SK-N-SH (cell line): ENCODE measurements at places on chromosomes 3 and 15. TPM values are rescaled to one million over a fixed set of nuclear protein-coding genes. Genes with fewer than 3 reads are reported as not detected.
A peak's percentile ranks its signal among the peaks of the same experiment; 100 is the strongest.

Gene DLEC1
- polyA plus RNA-seq = 0.02 TPM in 1 of 2 replicates, not detected in the other

Gene CEP19
- polyA plus RNA-seq = 2.6 and 3.0 TPM in 2 replicates

Gene OXTR
- 1.8 and 2.5 TPM in 2 replicates for polyA plus RNA-seq

Gene RETNLB
- not detected in 2 replicates for polyA plus RNA-seq

Gene PTH1R
- 0.07 and 0.34 TPM in 2 replicates for polyA plus RNA-seq

Gene SLC25A26
- 31.8 and 36.3 TPM in 2 replicates for polyA plus RNA-seq

Gene CCDC9B
- 13.7 and 14.2 TPM in 2 replicates for polyA plus RNA-seq

Gene CCDC71
- polyA plus RNA-seq = 40.9 and 43.6 TPM in 2 replicates

DNA sequence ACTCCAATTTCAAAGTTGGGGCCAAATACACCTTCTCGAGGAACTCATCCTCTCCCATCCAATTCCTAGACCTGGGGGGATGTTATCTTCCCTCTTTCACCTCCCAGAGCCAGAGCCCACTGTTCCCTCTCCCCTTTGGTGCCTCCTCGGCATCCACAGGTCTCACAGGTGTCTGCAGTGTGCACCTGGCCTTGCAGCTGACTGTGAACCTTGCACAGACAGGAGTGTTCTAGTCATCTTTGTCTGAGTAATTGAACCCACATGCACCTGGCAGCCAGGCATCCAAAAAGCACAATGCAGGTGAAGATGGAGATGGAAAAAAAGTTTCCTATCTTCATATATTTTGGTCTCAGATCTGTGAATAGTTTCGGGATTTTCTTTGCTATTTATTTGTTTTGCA, 30.8 kb downstream of the PCOLCE2 start:
- H3K36me3 ChIP-seq = no peaks in the 10 kb centered on the region
- H3K4me1 ChIP-seq = peaks cover 14% of the 10 kb centered on the region
- no peak for DNase-seq
- no peaks in the 10 kb centered on the region for H3K27me3 ChIP-seq
- H3K27ac ChIP-seq = no peak overlapping the region

- no peak overlapping the region for H3K27ac ChIP-seq
- H3K27me3 ChIP-seq = no peaks in the 10 kb centered on the region
- peak; percentile 6 for DNase-seq
- no peaks in the 10 kb centered on the region for H3K36me3 ChIP-seq
Measured at GRCh38 chr3:46668116-46668515, 25.4 kb downstream of the ALS2CL start.

- H3K27ac ChIP-seq = no peak overlapping the region
- DNase-seq = peak; percentile 81
- no peaks in the 10 kb centered on the region for H3K27me3 ChIP-seq
- no peaks in the 10 kb centered on the region for H3K4me1 ChIP-seq
- H3K36me3 ChIP-seq = no peaks in the 10 kb centered on the region
Measured at GRCh38 chr15:100198442-100198841, 143.3 kb downstream of the ADAMTS17 start.

- no peaks in the 10 kb centered on the region; the same call in 1 of the 2 replicates for H3K4me1 ChIP-seq
- no peak for DNase-seq
- no peak overlapping the region for H3K27ac ChIP-seq
- no peak overlapping the region for H3K4me3 ChIP-seq
Measured at GRCh38 chr15:52080031-52080430, 32.5 kb downstream of the BCL2L10 start.

DNA sequence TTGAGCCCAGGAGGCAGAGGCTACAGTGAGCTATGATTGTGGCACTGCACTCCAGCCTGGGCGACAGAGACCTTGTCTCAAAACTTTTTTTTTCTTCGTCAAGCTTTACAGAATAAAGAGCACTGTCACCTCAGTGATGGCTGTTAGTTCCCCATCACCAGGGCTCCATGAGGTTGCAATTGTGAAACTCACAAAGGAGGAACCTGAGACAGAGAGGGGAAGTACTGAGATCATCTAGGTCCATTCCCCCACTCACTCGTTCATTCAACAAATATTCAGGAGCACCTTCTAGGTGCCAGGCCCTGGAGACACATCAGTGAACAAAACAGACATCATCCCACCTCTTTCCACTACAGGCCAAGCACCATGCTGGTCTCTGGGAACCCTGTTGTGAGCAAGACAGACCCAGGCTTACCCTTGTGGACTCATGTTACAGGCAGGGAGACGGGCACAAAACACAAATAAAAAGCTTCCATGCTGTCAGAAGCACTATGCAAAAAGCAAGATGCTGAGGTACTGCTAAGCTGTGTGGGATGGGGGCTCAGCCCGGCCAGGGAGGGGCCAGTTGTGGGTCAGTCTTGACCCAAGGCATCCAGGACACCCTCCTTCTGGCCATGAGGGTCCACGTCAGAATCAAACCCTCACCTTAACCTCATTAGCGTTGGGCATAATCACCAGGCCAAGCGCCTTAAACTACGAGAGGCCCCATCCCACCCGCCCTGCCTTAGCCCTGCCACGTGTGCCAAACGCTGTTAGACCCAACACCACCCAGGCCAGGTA, 2.1 kb upstream of the RHO start:
- no peak for DNase-seq
- no peaks in the 10 kb centered on the region for H3K4me1 ChIP-seq
- H3K4me3 ChIP-seq = no peak overlapping the region
- H3K36me3 ChIP-seq = no peaks in the 10 kb centered on the region

DNA sequence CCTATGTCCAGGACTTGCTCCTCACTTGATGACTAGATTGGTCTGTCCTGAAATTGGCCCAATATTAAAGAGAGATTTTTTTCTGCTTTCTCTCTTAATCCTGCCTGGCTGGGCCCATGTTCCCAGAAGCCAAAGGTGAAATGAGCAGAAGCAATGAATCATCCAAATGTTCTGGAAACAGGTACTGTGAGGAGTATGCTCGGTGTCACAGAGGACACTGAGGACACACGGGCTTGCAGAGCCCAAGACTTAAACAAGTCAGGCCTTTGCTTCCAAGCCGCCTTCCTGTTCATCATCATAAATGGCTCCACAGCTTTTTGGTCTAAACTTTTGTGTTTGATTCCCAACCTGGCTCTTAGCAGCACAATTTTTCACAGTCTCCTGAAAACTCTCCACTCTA, 31.4 kb downstream of the EIF3J start:
- no peak overlapping the region for H3K4me3 ChIP-seq
- H3K4me1 ChIP-seq = no peaks in the 10 kb centered on the region
- peaks cover 58% of the 10 kb centered on the region for H3K36me3 ChIP-seq
- no peak for DNase-seq

- peaks cover 13% of the 10 kb centered on the region for H3K4me1 ChIP-seq
- peaks cover 2% of the 10 kb centered on the region; the same call in 1 of the 2 replicates for H3K36me3 ChIP-seq
- H3K27me3 ChIP-seq = no peaks in the 10 kb centered on the region
- H3K27ac ChIP-seq = peak overlapping the region; percentile 56
- no peak overlapping the region for H3K4me3 ChIP-seq
- DNase-seq = peak; percentile 46
Measured at GRCh38 chr15:67618297-67618696, 75.8 kb downstream of the MAP2K5 start.

DNA sequence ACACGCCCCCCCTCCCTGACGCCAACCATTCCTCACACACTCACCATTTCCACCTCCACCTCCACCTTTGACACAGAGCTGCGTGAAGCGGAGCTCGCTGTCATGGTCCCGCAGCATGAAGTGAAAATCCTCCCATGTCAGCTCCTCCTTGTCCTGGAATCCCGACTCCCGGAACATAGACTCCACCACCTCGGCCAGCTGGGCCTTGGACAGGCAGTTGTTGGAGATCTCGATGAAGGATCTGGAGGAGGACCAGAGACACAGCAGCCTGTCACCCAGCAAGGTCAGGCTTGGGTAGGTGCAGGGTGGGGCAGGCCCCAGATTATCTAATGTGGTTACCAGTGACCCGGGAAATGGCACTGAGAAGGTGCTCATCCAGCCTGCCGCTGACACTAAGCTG, 12.2 kb downstream of the DUOX2 start:
- H3K36me3 ChIP-seq = no peaks in the 10 kb centered on the region
- no peaks in the 10 kb centered on the region; the same call in 1 of the 2 replicates for H3K4me1 ChIP-seq
- no peak for DNase-seq

DNA sequence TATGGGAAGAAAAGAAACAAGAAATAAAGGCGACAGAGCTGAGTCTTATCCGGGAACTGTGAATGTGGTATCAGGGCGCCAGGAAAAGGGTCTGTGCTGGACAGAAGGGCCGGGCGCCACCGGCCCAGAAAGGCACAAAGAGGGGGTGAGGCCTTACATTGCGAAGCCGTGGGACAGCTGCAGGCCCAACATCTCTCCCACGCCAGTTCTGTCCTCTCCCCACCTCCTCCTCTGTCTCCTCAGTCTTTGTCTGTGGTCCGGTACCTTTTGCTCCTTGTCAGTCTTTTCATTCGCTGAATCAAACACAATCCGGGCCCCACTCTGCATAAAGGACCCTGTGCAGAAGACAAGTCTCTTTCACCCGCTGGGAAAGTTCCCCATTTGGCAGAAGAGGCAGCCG, 81.8 kb downstream of the LRIG1 start:
- no peaks in the 10 kb centered on the region for H3K27me3 ChIP-seq
- DNase-seq = no peak
- no peaks in the 10 kb centered on the region for H3K36me3 ChIP-seq
- no peak overlapping the region for H3K27ac ChIP-seq
- H3K4me1 ChIP-seq = no peaks in the 10 kb centered on the region

DNA sequence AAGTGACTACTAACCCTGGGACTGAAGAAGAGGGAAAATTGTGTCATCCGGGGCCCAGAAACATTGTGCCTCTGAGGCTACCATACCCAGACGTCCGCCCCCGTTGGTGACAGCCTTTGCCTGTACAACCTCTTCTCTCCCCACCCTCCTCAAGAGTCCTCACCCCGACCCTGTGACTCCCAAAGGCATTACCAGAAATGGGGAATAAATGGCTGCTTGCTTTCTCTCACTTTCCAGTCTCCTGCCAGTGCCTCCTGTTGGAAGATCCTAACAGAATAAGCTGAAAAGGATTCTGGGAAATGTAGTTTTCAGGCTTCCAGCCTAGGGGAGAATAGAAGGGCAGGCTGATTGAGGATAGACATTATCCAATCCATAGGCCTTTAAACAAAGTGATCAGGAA, 30.8 kb upstream of the SLC25A36 start:
- H3K4me3 ChIP-seq = no peak overlapping the region; the same call in 1 of the 2 replicates
- H3K4me1 ChIP-seq = no peaks in the 10 kb centered on the region; the same call in 1 of the 2 replicates
- no peaks in the 10 kb centered on the region for H3K27me3 ChIP-seq
- H3K27ac ChIP-seq = no peak overlapping the region
- no peaks in the 10 kb centered on the region for H3K36me3 ChIP-seq

GRCh38 chr15:71788646-71789579, 21.4 kb upstream of the NR2E3 start:
- no peak for DNase-seq
- H3K27ac ChIP-seq = no peak overlapping the region
- H3K4me3 ChIP-seq = no peak overlapping the region
- H3K27me3 ChIP-seq = no peaks in the 10 kb centered on the region

DNA sequence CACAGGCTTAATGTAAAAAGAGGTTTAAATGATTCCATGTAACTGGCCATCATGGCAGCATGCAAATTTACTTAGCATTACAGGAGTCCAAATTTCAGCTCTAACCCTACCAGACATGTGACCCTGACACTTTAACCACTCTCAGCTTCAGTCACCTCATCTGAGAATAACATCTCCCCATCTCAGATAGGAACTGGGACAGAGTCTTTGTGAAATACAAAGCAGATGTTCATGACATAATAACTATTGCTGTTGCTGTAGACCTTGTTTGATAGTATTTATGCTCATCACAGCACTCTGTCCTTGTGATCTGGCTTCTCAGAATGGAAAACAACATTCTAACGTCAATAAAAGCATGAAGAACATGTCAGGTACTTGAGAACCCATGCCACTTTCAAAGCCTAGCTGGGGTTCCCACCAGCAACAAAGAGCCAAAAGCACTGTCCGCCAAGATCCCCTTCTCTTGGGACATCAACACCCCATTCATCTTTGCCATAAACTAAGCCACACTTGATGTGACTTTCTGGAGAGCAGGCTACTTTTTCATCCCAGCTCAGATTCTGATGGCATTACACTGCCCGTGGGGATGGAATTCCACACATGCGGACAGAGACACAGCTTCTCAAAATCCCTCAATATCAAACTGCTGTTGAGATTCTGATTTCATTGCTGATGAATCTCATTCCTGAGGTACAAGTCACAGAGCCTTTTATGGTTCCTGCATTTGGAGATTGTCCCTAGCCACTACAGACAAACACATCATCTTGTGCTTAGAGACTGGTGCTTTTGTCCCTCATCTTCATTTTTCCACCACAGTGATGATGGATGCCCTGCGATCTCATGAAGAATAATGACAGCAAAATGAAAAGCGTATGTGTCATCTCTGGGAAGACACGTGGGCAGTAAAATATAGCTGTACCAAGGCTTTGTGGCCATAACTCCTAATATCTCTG, 202.7 kb downstream of the TNIK start:
- no peaks in the 10 kb centered on the region for H3K27me3 ChIP-seq
- H3K27ac ChIP-seq = peak overlapping the region; percentile 60
- no peak for DNase-seq
- no peak overlapping the region for H3K4me3 ChIP-seq
- no peaks in the 10 kb centered on the region; the same call in none of the 2 replicates for H3K4me1 ChIP-seq
- H3K36me3 ChIP-seq = no peaks in the 10 kb centered on the region

DNA sequence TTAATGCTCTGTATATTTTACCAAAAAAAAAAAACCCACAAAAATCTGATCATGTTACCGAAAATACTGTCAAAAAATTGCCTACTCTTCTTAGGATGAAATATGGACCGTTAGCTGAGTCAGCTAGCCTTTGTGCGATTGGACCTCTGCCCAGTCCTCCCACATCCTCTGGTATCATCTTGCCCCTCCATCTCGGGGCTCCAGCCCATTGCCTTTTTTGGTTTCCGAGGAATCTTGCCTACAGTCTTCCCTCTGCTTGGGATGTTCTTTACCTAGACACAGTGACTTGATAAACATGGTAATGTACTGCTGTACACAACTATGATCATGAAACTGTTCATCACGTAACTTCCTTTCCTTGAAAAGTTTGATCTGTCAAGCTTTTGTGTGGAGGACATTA, 371.4 kb downstream of the SV2B start:
- H3K36me3 ChIP-seq = no peaks in the 10 kb centered on the region
- no peak overlapping the region for H3K4me3 ChIP-seq
- H3K27ac ChIP-seq = no peak overlapping the region
- no peak for DNase-seq
- H3K4me1 ChIP-seq = no peaks in the 10 kb centered on the region

- peaks cover 8% of the 10 kb centered on the region; the same call in 1 of the 2 replicates for H3K4me1 ChIP-seq
- H3K4me3 ChIP-seq = no peak overlapping the region
- DNase-seq = no peak
Measured at GRCh38 chr3:112017091-112017490, 17.4 kb upstream of the TMPRSS7 start.

- DNase-seq = no peak
- H3K4me3 ChIP-seq = no peak overlapping the region
- no peaks in the 10 kb centered on the region for H3K27me3 ChIP-seq
- H3K27ac ChIP-seq = peak overlapping the region; percentile 51
Measured at GRCh38 chr15:41790756-41791546, 16.7 kb downstream of the MAPKBP1 start.
